Left ventricle myocardium inferior (tissue), 1 donor: ENCODE measurements at places on chromosomes 11 and 22.

GRCh38 chr11:2835751-2836150 is 49.8 kb downstream of the CDKN1C start:
- no peak for DNase-seq

DNA sequence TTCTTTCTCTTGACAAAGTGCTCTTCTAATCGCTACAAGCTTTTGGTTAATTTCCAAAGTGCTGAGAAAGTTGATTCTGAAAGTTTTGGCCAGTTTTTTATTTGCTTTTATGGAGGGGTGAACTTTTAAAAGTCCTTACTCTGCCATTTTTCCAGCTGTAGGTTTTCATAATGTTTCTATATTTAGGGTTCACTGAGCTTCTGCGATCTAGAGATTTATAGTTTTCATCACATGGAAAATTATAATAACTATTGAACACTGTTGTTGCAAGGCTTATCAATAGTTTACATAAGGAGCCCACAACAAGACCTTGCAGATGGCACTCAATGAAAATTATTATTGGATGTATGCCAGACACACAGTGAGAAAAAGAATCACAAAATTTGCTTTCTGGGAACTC is 55.1 kb downstream of the DLG2 start:
- DNase-seq: no peak

- no peak for DNase-seq
These were observed 657 bp downstream of the ELMOD1 start for GRCh38 chr11:107591378-107592230.

- no peak for DNase-seq
These were observed 1269.2 kb downstream of the LRRC4C start for GRCh38 chr11:40190294-40190693.

DNA sequence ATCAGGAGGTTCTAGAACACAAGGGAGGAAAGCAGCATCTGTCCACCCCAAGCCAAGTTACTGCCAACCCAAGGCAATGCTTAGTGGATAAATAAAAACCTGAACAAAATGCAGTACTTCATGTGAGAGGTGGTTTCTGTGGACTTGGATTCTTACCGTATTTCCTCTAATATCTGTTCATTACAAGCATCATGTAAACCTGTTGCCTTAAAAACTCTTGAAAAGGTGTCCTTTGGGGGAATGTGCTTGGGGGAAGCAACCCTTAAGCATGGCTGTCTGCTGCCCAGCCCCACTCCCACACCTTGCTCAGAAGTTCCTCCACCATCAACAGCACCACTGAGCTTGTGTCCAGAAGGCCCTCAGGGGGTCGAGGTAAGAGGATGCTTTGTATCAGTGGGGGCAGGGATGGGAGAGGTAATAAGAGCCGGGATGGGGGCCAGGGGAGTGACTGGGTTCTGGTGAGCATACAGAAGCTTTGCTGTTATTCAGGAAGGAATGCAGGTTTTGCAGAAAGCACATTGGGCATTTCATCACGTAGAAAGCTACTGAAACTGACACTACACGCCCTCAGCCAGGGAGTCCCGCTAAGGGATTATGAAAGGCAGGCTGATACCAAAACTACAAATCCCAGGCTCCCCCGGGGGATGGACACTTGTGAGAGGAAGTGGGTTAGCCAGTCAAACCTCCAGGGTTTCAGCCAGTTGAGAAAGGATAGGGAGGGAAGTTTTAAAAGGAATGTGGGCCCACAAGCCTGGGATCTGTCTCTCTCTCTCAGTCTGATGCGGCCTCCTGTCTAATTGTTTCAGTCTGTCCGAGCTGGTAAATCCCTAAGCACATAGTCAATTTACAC is 52.0 kb downstream of the KCNJ1 start:
- peak; percentile 70 for DNase-seq

- no peak for DNase-seq
These were observed 690 bp upstream of the UVRAG start for GRCh38 chr11:75814363-75814676.

- no peak for DNase-seq
These were observed 34.0 kb downstream of the PARVG start for GRCh38 chr22:44214764-44215163.

DNA sequence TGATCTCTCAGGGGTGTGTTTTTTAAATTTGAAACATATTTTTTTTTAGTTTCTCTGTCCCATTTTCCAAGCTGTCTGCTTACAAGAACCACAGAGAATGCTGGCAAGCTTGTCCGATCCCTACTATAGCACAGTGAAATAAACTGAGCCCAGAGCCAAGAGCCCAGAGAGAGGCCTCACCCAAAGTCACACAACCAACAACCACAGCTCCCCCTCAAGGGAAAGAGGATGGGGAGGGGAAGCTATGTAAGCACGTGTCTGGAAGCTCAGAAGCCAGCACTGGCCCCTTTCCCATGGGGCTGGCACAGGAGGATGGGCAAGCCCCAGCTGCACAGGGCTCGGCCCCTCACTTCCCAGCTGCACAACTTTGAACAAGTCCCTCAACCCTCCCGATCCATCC is 3.2 kb upstream of the SART1 start:
- DNase-seq: no peak

DNA sequence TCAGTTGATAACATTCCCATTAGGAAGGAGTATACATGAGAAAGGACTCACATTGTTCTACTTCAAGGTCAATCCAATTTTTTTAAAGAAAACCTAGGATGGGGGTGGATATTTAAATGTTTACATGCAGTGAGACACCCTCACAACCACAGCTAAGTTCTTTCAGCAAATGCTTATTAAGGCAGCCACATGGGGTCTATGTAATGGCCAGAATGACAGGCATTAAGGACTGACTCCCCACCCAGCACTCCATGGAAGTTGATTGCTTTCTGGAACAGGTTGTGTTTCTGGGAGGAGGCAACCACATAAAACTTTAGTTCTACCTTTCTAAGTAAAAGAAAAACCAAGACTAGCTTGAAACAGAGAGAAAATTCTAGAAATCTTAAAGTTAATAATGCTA is 662.0 kb upstream of the CCDC90B start:
- no peak for DNase-seq

GRCh38 chr11:110093407-110094297 is 460 bp downstream of the ZC3H12C start:
- peak; percentile 74 for DNase-seq

DNA sequence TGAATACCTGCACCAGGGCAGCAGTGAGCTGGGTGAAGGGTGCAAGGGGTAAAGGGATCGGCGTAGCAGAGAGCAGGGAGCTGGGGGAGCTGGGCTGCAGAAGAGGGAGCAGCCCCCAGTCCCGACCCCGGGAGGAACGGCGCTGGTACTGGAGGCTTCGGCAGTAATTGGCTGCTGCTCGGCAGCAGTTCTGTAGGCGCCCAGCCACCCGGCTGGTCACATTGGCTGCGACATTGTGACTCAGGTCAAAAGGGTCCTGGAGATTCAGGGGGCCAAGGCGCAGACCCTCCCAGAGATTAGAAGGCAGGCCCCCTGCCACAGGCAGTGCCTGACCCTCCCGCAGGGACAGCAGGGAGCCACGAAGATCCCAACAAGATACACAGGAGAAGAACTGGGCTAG is 2.1 kb upstream of the EEF1G start:
- DNase-seq: no peak

- DNase-seq: no peak
These were observed 8.4 kb downstream of the LRRC10B start for GRCh38 chr11:61516675-61517572.

GRCh38 chr11:3021125-3021524 is 29.0 kb upstream of the NAP1L4 start:
- no peak for DNase-seq

GRCh38 chr11:20068691-20069090 is 91.6 kb downstream of the DBX1 start:
- no peak for DNase-seq

DNA sequence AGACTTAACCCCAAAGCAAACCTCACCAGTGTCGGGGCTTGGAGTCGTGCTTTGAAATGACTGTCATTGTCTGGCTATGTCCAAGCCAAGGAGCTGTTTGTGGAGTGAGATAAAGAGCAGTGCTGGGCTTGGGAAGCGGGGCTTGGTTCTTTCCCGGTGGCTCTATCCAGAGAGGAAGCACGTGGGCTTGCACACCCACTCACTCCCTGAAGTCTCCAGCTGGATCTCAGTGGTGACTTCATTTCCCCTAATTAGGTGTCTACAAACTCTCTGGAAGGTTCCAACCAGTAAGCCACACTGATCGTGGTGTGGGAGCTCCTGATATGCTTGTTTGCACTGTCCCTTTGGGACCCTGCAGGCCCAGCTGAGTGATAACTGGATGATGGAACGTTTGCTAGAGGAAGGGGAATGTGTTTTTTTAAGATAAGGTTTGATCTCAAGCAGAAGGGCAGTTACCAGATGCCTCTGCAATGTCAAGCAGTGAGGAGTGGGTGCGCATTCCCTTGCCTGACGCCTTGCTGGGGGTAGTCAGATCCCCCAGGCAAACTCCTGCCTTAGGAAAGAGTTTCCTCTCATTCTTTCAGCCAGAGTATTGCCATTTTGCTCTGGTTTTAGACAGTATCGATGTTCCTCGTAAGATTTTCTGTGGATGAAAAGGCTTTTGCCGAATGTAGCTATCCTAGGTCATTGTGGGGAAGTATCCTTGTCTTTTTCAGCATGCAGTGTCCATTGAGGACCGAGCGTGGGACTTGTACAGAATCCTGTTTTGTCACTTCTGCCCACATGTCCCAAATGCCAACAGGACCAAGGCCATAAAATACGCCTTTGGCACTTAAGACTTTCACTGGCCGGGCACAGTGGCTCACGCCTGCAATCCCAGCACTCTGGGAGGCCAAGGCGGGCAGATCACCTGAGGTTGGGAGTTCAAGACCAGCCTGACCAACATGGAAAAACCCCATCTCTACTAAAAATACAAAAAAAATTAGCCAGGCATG is 90.9 kb downstream of the MICAL2 start:
- DNase-seq: peak; percentile 72

DNA sequence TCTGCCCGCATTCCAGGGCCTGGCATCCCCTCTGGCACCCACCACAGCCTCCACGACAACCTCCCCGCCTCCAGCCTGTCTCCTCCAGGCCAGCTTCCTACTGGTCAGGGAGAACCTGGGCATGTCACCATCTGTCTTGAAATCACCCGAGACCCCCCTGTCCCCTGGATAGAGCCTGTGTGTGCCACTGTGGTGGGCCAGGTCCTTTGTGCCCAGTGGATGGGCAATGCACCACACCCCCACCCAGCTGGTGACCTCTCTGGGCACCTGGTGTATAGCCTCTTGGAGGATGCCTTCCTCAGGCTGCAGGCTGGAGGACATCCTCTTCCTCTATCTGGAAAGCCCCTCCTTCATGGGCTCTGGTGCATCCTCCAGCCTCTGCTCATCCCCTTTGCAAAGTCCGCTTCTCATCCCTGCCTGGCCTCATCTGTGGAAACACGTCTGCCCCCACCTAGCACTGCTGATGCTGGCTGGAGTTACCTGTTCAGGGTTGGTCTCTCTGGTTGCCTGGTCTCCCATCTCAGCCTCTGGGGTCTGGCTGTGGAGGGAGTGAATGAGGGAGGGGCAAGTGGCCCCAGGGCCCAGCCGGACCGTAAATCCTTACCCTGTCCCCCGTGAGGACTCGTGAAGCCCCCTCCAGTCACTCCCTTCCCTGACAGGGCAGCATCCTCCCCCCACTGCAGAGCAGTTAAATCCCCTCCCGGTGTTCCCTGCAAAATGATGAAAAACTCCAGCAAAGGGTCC is 589.6 kb downstream of the TBC1D22A start:
- no peak for DNase-seq

DNA sequence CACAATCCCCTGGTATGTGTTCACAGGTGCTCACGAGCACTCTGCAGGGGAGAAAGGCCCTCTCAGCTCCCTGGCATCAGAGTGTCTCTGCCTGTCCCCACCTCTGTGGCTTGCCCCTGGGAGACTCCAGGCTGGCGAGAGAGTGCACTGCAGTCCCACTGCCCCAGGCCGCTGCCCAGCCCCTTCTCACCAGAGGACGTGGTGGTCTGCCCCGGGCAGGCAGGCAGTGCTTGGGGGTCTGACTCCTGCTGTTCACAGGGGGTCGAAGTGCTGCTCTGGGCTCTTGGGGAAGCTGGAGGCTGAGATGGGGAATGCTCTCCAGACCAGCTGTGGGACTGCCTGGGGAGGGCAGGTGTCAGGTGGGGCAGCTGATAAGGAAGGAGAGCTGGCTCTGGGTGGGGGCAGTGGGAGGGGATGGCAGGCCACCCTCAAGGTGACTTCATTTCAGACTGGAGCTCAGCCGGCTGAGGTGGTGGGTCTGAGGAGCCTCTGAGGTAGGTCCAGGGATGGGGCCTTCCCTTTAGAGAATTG is 151.0 kb upstream of the B3GAT1 start:
- no peak for DNase-seq

- no peak for DNase-seq
These were observed 23.7 kb upstream of the BID start for GRCh38 chr22:17797721-17798559.

DNA sequence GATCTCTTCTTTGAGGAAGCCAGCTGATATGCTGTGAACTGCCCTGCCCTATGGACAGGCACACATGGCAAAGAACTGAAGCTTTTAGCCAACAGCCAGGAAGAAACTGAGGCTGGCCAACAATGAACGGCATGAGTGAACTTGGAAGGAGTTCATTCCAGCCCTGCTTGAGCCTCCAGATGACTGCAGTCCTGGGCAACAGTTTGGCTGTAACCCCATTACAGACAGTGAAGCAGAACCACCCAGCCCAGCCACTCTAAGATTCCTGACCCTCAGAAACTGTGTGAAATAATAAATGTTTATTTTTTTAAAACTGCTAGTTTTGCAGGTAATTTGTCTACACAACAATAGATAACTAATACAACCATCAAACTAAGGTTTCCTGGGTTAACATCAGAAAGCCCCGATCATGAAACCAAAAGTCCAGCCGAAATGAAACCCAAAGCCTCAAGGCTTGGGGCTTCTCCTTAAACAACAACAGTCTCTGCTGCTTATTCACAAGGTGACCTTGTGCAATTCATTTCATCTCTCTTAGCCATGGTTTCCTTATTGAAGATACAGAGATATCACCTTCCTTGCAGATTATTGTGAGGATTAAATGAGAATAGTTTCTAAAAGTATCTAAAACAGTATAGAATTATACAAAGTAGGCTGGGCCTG is 31.4 kb downstream of the PAK1 start:
- no peak for DNase-seq

DNA sequence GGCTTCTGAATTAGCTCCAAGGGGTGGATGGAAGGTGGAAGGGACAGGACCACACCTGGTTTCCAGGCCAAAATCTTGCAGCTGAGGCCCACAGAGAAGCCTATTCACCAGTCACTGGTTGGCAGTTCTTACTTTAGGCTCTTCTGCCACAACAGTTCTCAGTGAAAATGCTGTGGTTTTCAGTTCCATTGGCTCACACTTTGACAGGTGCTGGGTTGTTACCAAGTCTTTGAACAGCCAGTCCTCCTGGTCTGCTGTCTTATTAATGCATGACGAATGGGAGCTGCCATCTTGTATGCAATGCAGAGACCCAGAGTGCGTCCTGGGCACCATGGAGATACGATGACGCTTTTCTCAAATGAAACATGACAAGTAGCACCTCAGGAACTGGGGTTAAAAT is 232.0 kb upstream of the ZBED5 start:
- no peak for DNase-seq

GRCh38 chr22:42560381-42560780 is 6.6 kb downstream of the SERHL2 start:
- DNase-seq: no peak

- DNase-seq: no peak
These were observed 329.6 kb upstream of the B3GAT1 start for GRCh38 chr11:134741453-134742223.

- DNase-seq: no peak
These were observed 82.2 kb downstream of the RPS6KA4 start for GRCh38 chr11:64441127-64441526.
